ENCODE measurements at places on chromosomes 6 and 20.

DNA sequence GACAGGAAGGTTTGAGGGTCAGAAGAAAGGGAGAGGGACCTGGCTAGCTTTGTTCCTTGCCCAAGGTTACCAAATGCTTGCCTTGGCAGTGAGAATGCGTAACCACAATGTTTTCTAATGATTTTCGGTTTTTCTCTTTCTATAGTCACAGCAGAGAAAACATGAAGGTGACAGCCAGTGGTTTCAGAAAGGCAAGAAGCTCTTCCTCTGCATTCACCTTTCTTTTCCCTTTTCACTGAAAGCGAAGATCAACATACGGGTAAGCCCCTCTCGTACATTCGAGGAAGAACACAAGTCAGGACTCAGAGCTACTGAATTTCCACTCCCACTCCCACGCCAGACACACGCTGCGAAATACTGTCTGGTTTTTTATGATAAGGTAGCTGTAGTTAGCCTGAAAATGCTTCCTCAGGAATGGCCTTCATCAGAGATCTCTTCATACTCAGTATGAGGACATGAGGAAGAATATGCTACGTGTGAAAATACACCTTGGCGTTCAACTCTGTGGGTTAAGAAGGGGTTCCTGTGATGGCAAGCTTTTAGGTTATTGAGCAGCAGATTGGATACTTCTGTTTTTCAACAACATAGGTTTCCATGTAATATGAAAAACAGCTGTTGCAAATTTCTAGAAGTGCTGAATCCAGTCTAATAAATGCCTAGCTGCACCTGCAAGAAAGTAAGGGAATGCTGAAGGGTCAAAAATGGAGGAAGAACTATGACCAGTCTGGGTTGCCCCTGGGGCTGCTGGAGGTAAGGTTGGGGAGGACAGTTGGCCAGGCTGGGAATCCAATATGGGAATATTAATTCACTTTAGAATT is 7.4 kb upstream of the CD83 start:
- no peak for DNase-seq

GRCh38 chr6:115643762-115644161 is 416.9 kb downstream of the FRK start:
- DNase-seq: no peak

DNA sequence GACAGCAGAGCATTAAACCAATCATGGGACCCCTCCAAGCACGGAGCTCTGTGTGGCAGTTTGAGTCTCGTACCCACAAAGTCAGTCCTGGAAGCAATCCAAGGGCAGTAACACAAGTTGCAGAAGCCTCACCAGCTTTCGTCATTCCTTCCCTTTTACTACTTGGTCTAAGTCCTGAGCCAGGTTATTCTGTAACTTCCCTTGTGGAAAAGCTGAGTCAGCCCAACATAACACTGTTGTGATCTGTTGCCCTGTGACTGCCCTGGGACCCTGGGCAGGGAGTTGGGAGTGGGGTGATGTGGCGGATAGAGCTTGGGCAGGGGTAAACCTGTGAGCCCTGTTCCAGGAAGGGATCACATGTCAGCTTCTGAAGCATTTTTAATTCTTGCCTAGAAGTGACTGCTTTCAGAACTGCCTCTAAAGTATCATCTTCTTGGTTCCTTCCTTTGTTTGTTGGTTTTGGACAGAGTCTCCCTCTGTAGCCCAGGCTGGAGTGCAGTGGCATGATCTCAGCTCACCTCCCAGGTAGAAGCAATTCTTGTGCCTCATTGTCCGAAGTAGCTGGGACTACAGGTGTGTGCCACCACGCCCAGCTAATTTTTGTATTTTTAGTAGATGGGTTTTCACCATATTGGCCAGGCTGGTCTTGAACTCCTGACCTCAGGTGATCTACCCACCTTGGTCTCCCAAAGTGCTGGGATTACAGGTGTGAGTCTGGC is 183.7 kb upstream of the JAG1 start:
- no peak for DNase-seq

DNA sequence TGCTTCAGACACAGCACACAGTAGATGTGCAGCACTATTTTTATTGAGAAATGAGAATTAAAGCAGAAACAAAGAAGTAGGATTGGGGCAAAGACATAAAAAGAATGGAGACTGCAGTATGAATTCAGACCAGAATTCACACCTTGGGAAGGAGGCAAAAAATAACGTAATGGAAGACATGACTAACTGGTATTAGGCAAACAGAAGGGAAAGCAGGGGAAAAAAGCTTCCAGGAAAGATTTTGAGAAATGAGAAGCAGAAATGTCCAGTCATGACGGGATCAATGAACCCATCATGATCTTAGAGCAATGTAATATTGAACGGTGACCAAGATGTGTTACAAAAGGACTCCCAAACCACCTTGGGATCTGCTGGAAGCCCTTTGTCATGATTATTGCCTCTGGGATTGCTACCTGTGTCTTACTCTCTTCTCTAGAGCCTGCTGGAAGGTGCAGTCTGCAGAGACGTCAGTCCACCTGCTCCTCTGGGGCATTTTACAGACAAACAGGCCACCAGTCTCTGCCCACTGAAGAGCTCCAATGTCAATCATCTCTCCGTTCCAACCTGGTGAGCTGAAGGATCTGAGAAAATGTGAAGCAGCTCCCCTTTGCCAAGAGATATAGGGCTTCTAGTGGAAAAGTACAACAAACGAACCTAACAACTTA is 8.7 kb downstream of the NUDT3 start:
- no peak for DNase-seq

DNA sequence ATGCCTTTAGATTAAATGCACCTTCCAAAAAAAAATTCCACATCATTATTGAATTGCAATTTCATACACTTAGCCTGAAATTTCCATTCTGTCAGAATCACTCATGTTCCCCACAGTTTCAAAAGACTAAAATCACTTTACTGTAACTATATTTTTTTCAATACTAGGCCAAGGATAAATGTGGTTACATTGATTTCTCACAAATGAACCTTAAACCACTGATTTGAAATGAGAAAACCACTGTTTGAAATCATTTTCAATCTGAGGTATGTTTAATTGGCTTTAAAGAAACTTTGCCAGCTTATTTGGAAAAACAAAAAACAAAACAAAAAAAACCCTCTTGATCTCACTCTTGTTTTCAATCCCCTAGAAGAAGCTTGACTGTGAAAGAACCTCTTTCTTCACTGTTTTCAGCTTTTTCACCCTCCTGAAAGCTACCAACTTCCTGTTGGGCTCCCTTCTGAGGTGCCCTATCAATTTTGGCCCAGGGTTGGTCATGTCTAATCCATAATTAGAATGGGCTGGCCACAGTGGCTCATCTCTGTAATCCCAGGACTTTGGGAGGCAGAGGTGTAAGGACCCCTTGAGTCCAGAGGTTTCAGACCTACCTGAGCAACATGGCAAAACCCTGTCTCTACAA is 242.5 kb downstream of the ADGRG6 start:
- no peak for DNase-seq

GRCh38 chr20:46252352-46253091 is 55.8 kb downstream of the CDH22 start:
- DNase-seq: no peak

DNA sequence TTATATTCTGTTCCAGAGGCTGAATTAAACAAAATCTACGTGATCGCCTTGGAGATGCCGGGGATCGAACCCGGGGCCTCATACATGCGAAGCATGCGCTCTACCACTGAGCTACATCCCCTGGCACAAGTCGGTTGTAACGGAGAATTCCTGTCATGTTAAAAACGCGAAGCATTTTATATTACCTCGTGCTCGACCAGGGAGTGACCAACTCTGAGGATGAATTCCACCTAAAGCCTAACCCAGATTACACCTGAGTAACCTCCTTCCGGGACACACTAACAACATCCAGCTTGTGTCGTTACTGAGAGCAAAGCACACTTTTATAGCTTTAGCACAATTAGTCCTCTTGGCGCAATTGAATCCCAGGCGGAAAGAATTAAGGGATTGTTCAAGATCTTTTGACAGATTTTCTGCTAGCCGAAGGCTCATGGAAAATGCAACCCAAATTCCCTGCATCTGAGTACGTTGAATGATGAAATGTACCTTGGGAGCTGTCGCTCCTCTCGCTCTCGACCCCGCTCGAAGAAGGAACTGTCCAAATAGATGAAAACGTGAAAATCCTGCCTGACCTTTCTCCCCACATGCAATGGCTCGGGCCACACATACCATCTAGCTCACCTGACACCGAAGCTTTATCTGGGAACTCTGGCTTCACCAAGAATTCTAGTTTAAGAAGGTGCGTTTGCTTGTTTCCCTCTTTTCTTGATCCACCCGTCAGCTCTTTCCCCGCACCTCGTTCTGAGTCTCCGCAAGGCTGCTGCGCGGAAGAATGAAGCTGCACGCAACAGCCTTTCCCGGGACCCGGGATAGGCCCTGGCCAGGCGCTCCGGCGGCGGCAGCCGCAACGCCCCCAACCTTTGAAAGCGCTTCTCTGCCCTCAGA is 148.3 kb downstream of the GPX5 start:
- no peak for DNase-seq

GRCh38 chr20:15060265-15061060 is 723.1 kb upstream of the FLRT3 start:
- DNase-seq: no peak

DNA sequence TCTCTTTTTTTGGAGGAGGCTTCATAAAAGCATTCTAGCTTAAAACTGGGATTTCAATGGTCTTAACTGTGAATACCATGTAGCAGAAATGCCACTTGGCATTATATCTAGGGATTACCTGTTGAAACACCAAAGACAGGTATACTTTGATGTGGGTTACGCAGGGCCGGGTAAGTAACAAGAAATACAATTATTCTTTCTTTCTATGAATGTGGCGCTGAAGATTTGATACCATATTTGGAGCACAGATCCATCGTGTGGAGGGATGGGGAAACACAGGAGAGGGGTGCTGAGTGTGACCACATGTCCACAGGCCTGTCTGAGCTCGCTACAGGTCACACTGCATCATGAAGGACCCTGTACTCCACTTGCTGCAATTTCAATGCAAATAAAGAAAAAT is 257.8 kb downstream of the GMPR start:
- DNase-seq: no peak

- no peak for DNase-seq
These were observed 99.5 kb upstream of the BHLHE23 start for GRCh38 chr20:63106108-63106764.

- DNase-seq: no peak
These were observed 121.0 kb downstream of the UST start for GRCh38 chr6:148867862-148868261.

GRCh38 chr20:62741191-62741691 is 32.6 kb downstream of the NTSR1 start:
- DNase-seq: no peak

Measured in hematopoietic multipotent progenitor cell treated with erythropoietin and hydrocortisone succinate and interleukin-3 and kit ligand, for 15 days (in vitro differentiated cells).